Suppressor macrophage treated with lipopolysaccharide for 4 hours (primary cell): ENCODE measurements at places on chromosomes 1 and 21.

GRCh38 chr1:91734761-91735160, 151.2 kb downstream of the TGFBR3 start:
- no peak for DNase-seq

- DNase-seq: no peak
Measured at GRCh38 chr1:219790834-219791615, 137.3 kb downstream of the SLC30A10 start.

DNA sequence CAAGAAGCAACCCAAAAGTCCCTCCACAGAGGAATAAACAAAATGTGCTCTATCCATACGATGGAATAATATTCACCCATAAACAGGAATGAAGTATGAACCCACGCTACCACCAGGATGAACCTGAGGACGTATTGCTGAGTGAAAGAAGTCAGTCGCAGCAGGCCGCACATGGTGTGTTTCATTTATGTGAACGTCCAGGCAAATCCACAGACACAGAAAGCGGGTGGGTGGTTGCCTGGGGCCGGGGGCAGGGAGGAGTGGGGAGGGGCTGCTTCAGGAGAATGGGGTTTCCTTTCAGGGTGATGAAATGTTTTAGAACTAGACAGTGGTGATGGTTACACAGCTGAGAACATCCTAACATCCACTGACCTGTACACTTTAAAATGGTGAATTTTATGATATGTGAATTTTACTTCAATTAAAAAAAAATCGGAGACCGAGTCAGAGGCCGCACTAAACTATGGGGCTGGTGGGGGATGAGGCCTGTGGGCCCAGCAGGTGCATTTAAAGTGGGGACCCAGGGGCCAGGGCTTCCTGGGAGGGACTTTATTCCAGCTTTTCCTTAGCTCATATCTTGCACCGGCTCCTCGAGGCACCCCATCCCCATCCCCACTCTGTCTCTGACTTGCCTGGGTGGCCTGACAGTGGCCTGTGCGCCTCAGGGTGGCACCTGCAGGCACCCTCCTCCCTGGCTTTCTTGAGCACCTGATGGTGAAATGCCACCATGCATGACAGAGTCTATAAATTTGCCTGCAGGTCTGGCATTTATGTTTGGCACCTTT, 392.6 kb upstream of the VAMP3 start:
- DNase-seq: no peak

GRCh38 chr1:111535256-111536191, 32.1 kb upstream of the ADORA3 start:
- DNase-seq: no peak
